ENCODE measurements at places on chromosomes 6 and 20. TPM values are rescaled to one million over a fixed set of nuclear protein-coding genes. Genes with fewer than 3 reads are reported as not detected.

DNA sequence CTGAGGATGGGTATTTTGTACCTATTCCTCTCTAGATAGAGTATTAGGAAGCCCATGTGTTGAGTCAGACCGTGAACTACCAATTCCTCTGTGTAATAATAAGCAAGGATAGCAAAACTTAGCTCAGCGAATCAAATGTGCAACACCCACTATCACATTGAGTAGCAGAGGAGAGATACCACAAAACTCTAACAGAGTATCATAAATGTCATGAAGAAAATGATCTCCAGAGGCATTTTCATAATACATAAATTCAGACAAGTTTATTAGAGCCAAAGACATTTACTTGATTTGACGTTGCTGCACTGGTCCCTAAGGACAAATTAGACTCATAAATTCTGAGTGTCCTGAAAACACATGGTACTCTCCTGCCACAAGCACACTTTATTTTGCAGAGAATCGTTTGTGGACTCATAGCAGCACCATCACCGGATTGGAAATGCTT is 245.2 kb downstream of the HAO1 start:
- DNase-seq = peak; percentile 14
- H3K4me3 ChIP-seq = no peak overlapping the region
- H3K27ac ChIP-seq = no peak overlapping the region
- no peaks in the 10 kb centered on the region for H3K36me3 ChIP-seq
- no peaks in the 10 kb centered on the region for H3K27me3 ChIP-seq

DNA sequence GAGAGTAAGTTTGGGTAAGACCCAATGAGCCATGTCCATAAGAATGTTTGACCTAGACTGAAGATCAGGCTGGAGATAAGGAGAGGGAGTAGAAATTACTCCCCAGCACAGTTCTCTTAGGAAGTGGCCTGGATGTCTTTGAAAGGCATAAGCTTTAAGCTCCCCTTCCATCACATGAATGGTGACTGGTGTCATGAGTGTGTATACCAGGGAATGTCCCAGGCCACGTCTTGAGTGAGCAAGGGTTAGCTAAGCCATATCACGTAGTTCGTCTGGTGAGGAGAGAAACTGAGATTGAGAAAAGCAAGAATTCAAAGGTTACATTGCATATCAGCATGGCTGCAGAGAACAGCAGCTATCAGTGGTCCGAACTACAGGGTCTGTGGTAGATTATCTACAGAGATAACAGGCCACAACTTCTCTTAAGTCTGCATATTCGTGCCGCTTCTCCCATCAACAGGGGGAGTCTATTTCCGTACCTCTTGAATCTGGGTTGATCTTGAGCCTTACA is 60.1 kb upstream of the BMP2 start:
- H3K27ac ChIP-seq = no peak overlapping the region
- DNase-seq = peak; percentile 13
- no peaks in the 10 kb centered on the region for H3K27me3 ChIP-seq
- H3K4me3 ChIP-seq = no peak overlapping the region
- no peaks in the 10 kb centered on the region for H3K36me3 ChIP-seq
- peaks cover 17% of the 10 kb centered on the region for H3K4me1 ChIP-seq

Gene HCRTR2
- total RNA-seq = not detected

Gene NFATC2
- 0.51 TPM for total RNA-seq

Gene STMND1
- not detected for total RNA-seq

- no peaks in the 10 kb centered on the region for H3K27me3 ChIP-seq
- peak; percentile 65 for DNase-seq
- peak overlapping the region; percentile 59 for H3K27ac ChIP-seq
- peaks cover 9% of the 10 kb centered on the region for H3K4me1 ChIP-seq
- peak overlapping the region; percentile 18 for H3K4me3 ChIP-seq
Measured at GRCh38 chr20:34262488-34263288, 21.5 kb downstream of the ASIP start.

- H3K36me3 ChIP-seq = no peaks in the 10 kb centered on the region
- H3K4me3 ChIP-seq = no peak overlapping the region
- peak; percentile 84 for DNase-seq
- H3K27me3 ChIP-seq = no peaks in the 10 kb centered on the region
- H3K27ac ChIP-seq = 0 out of 2 replicates have a peak overlapping the region, but pooled peaks have one; percentile 19
- peaks cover 15% of the 10 kb centered on the region for H3K4me1 ChIP-seq
Measured at GRCh38 chr6:17038316-17038715, 63.5 kb upstream of the STMND1 start.

- H3K36me3 ChIP-seq = no peaks in the 10 kb centered on the region
- H3K4me1 ChIP-seq = peaks cover 26% of the 10 kb centered on the region
- H3K27ac ChIP-seq = no peak overlapping the region
- no peak overlapping the region for H3K4me3 ChIP-seq
Measured at GRCh38 chr6:130326496-130326895, 39.3 kb upstream of the TMEM200A start.

GRCh38 chr20:34410336-34410735 is 47.3 kb downstream of the ITCH start:
- DNase-seq = peak; percentile 80
- H3K27me3 ChIP-seq = no peaks in the 10 kb centered on the region
- H3K4me3 ChIP-seq = no peak overlapping the region
- peaks cover 24% of the 10 kb centered on the region for H3K4me1 ChIP-seq
- H3K27ac ChIP-seq = peak overlapping the region; percentile 45
- peaks cover 52% of the 10 kb centered on the region for H3K36me3 ChIP-seq

- no peaks in the 10 kb centered on the region for H3K36me3 ChIP-seq
- no peaks in the 10 kb centered on the region for H3K27me3 ChIP-seq
- no peak overlapping the region for H3K27ac ChIP-seq
- DNase-seq = no peak
- H3K4me3 ChIP-seq = no peak overlapping the region
- H3K4me1 ChIP-seq = peaks cover 39% of the 10 kb centered on the region
Measured at GRCh38 chr6:119482850-119483285, 133.3 kb upstream of the MAN1A1 start.

Gene PLEKHG1
- total RNA-seq = 0.11 TPM

DNA sequence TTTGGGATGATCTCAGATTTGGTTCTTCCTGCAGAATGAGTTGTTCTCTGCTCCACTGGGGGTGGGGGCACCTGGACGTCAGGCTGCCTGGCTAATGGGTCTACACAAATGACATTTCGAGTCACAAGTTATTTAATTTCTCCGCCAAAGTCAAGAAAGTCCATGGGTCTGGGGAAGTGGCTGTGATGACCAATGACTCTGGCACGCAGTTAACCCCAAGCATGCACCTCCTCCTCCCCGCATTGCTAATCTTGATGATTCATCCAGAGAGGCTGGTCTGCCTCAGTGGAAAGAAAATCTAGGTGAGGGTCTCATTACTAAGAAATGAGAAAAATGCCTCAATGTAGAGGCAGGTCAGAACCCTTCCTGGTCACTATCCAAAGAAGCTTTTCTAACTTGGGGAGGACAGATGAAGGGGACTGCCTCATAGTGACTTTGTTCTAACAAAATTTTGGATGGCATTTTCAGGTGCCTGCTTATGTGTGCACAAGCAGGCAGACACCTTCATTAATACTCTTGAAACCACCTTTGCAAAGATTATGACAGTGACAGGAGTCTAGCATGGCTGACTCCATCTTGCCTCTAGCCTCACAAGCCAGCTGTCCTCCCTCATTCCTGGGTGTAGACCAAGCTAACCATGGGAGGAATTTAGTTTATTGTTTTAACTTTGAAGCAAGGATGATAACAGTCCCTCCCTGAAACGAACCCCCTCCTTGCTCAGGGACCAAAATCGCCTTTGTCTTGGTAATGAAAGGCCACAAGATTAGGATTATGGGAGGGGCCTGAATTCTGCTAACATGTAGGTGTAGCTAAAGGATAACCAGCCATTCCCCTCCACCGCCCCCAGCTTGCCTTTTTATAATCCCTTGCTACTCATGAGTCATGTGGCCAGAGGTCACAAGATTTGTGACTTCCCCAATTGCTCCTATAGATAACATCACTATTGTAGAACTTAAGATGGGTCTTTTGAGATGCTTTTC is 98.6 kb upstream of the MRPS10 start:
- H3K36me3 ChIP-seq = no peaks in the 10 kb centered on the region
- H3K27me3 ChIP-seq = no peaks in the 10 kb centered on the region
- H3K4me1 ChIP-seq = peaks cover 43% of the 10 kb centered on the region
- peak overlapping the region; percentile 82 for H3K27ac ChIP-seq
- DNase-seq = peak; percentile 94

GRCh38 chr6:64081453-64081852 is 445.9 kb downstream of the PHF3 start:
- H3K36me3 ChIP-seq = no peaks in the 10 kb centered on the region
- DNase-seq = no peak
- H3K27me3 ChIP-seq = no peaks in the 10 kb centered on the region
- no peaks in the 10 kb centered on the region for H3K4me1 ChIP-seq

- no peak overlapping the region for H3K27ac ChIP-seq
- H3K36me3 ChIP-seq = no peaks in the 10 kb centered on the region
- H3K27me3 ChIP-seq = no peaks in the 10 kb centered on the region
- DNase-seq = no peak
- H3K4me1 ChIP-seq = no peaks in the 10 kb centered on the region
Measured at GRCh38 chr6:108200186-108200585, 34.4 kb downstream of the NR2E1 start.

DNA sequence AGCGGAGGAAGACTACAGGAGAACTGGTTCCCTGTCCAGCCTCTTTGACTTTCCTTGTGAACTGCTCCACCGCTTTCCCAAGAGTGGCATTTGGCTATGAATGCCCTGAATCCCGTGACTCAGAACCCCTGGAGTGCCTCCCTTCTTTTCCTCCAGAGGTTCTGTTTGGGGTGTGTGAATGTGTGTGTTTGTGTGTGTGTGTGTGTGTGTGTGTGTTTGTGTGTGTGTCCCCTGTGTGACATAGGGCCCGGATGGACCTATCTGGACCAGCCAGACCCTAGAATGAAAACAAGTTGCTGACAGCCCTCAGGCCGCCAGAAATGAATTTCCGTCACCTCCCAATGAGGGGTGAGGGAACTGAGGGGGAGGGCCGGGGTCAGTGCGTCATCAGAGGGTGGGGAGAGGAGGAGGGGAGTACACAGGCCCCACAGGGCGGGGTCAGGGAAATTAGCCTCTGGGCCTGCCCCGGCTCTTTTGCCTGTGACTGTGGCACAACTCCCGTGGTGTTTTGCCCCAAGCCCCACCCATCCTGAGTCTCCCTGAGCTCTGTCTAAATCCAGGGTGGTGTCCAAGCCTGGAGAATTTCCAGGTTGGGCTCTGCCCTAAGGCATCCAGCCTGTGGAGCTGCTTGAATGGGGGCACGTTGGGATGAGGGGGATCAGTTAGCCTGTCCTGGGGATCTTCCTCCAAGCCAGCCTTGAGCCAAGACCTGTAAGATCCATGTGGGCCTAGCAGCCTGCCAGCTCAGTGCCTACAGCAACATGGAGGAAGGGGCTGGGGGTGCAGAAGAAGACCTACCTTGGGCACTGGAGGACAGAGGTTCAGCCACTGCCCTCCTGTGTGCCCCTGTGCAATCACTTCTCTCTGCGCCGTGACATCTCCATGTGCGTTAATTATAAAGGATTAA is 15.2 kb upstream of the MRPS18A start:
- H3K4me1 ChIP-seq = peaks cover 20% of the 10 kb centered on the region
- H3K27me3 ChIP-seq = no peaks in the 10 kb centered on the region
- H3K36me3 ChIP-seq = no peaks in the 10 kb centered on the region
- H3K4me3 ChIP-seq = peak overlapping the region; percentile 19

DNA sequence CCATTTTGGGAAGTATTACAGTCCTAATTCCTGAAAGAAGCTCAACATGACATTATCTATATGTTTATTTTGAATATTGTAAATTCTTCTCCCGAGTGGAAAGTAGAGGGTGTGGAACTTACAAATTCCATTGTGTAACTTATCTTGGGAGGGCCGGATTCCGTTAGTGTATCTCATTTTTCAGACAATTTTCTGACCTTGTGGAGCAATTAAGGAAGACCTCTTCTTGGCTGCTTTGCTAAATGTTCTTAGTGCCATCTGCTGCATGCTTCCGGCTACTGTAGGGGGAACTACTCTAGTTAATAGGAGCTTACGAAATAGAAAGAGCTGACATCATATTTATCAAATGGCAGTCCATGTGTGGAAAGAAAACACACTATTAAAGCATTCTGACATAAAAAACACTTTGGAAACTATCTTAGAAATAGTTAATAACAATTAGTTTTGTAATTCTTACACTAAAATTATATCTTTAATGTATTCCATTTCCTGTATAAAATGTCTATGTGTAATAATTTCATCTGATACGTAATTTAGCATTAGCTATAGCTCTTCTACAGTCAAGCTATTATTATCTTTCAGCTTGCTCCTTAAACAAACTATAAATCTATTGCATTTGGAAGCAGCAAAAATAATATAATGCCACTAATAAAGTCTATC is 41.5 kb upstream of the KCNQ5 start:
- no peaks in the 10 kb centered on the region for H3K27me3 ChIP-seq
- H3K27ac ChIP-seq = 0 out of 2 replicates have a peak overlapping the region, but pooled peaks have one; percentile 2
- peak; percentile 90 for DNase-seq
- peaks cover 20% of the 10 kb centered on the region for H3K4me1 ChIP-seq
- no peaks in the 10 kb centered on the region for H3K36me3 ChIP-seq

GRCh38 chr20:48193627-48194425 is 408.5 kb upstream of the SULF2 start:
- DNase-seq = no peak
- no peak overlapping the region for H3K27ac ChIP-seq
- H3K27me3 ChIP-seq = peaks cover 7% of the 10 kb centered on the region
- no peaks in the 10 kb centered on the region for H3K36me3 ChIP-seq
- H3K4me3 ChIP-seq = no peak overlapping the region
- no peaks in the 10 kb centered on the region for H3K4me1 ChIP-seq

GRCh38 chr6:150907383-150907782 is 41.9 kb downstream of the MTHFD1L start:
- no peaks in the 10 kb centered on the region for H3K27me3 ChIP-seq
- no peak overlapping the region for H3K27ac ChIP-seq
- H3K36me3 ChIP-seq = peaks cover 59% of the 10 kb centered on the region
- peaks cover 12% of the 10 kb centered on the region for H3K4me1 ChIP-seq

Gene ECT2L
- not detected for total RNA-seq

DNA sequence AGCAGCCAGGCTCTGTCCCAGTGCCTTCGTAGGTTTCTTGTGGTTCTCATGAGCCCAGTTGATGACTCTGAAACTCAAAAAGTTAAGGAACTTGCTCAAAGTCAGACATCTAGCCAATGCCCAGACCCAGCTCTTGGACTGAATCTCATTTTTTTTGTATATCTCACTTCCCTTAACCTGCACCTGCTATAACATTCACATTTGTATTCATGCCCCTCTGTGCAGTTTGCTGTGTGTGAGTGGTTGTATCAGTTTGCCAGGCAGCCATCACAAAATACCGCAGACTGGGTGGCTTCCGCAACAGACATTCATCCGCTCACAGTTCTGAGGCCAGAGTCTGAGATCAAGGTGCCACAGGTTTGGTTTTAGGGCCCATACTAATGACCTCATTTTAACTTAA is 49.9 kb downstream of the IPCEF1 start:
- no peaks in the 10 kb centered on the region for H3K27me3 ChIP-seq
- no peaks in the 10 kb centered on the region for H3K36me3 ChIP-seq
- DNase-seq = no peak
- H3K4me3 ChIP-seq = no peak overlapping the region
- no peak overlapping the region for H3K27ac ChIP-seq
- H3K4me1 ChIP-seq = peaks cover 8% of the 10 kb centered on the region
